NCI-H2227 treated with DMSO at 0.1 percent for 48 hours (cell line): ENCODE measurements at places on chromosomes 12 and 14.

- no peak for DNase-seq
These were observed 40.9 kb upstream of the GSG1 start for GRCh38 chr12:13144266-13144828.

GRCh38 chr14:68637106-68638021, 155.5 kb downstream of the ZFP36L1 start:
- DNase-seq, result no peak

- no peak for DNase-seq
These were observed 703.9 kb upstream of the ATXN7L3B start for GRCh38 chr12:73833746-73834145.

GRCh38 chr12:93404961-93405849, 27.5 kb downstream of the NUDT4 start:
- no peak for DNase-seq
